Vagina (tissue), 2 donors: ENCODE measurements at places on chromosomes 2 and 18.

- no peak for DNase-seq
Observed at GRCh38 chr2:136116813-136117390, 1.0 kb downstream of the CXCR4 start.

DNA sequence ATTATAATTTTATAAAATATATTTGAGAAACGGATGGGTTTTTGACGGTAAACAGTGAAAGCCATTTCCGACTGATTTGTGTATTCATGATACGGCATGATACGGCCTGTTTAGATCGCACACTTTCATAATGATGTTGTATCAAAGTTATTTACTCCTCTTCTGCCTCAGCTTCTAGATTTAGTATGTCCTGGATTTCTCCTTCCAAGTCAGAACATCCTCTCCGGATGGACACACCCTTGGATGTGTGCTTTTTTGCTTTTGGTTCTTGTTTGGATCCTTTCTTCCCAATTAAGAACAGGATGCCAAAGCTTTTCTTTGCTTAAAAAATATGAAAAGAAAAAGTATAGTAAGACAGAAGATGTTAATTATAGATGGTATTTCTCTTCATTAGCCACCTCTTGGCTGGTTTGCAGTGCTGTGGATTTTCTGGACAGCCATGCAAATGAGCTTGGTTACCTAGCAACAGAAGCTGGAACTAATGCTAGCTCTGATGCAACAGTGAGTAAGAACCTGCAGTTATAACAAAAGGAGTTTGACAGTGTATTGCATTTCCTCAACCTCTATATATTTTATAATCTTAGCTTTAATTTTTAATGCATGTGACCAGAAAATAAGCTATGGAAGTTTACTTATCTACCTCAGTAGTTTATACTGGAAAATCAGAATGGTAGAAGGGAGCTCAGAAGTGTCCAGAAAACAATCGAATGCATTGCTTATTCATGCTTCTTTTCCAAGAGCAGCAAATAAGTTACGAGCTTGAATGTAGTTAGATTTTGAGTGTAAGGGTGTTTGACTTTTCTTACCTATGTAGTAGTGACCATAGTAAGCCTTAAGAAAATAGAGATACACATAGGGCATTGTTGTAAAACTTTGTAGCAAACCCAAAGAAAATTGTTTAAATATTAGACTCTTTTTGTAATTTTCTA, 27.9 kb downstream of the RMND5A start:
- DNase-seq: no peak

GRCh38 chr2:42025151-42025582, 22.7 kb upstream of the PKDCC start:
- DNase-seq: no peak

- DNase-seq: no peak
Observed at GRCh38 chr18:21741562-21742314, 1.1 kb downstream of the MIB1 start.

- DNase-seq: no peak
Observed at GRCh38 chr18:54235871-54236270, 11.4 kb upstream of the MBD2 start.

DNA sequence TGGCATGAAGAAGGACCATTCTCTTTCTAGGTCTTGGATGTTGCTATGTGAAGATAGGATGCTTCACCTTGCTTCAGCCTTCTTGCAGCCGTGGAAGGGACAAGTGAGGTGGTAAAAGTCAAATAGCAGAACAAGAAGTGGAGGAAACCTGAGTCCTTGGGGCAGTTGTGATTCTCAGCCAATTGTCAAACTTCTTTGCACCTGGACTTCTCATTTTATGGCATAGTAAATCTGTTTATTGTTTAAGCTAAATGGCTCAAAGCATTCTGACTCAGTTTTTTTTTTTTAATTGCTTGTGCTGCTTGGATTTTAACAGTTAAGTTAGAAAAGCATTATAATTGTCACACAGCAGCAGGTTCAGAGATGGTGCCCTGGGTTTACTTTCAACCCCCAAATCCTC, 33.0 kb upstream of the ST6GAL2 start:
- no peak for DNase-seq

- DNase-seq: no peak
Observed at GRCh38 chr2:176001281-176001915, 669 bp downstream of the LNPK start.

GRCh38 chr2:238243496-238244076, 3.7 kb upstream of the HES6 start:
- DNase-seq: no peak

- DNase-seq: peak; percentile 92
Observed at GRCh38 chr2:208254118-208254870, 577 bp downstream of the IDH1 start.

DNA sequence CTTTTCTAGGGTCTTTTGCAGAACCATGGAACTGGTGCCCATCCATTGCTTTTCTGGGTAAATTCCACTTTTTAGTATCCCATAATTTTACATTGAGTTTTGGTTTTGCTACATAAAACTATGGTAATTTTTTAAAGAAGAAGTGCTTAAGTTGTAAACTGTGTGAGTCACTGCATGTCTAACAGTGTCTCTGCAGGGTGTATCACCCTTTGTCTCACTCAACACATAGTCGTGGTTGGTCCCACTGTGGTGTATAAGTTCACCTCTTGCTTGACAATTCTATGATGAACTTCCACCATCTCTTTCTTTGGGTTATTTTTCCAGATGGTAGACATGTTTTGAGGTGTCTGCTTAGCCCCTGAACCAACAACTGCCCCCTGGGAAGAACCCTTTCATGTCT, 10.5 kb downstream of the SCTR start:
- DNase-seq: no peak

- no peak for DNase-seq
Observed at GRCh38 chr2:147182260-147182659, 662.6 kb upstream of the ACVR2A start.

DNA sequence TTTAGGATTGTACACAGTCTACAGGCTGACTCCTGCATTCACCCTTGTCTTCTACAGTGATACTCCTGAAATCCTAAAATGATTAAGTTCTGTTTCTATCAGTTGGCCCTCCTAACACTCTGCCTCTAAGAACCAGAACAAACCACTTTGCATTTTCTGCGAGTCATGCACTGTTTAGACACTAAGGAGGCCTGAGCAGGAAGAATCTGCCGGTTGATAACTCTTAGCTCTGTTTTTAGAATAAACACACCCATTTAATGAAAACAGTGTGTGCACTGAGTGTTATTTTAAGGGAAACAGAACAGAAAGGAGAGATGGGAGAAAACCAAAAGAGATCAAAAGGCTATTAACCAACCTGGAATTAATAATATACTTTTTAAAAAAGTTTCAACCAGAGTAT, 22.9 kb upstream of the SSB start:
- no peak for DNase-seq

GRCh38 chr18:57063601-57064103, 83.2 kb upstream of the BOD1L2 start:
- DNase-seq: no peak

DNA sequence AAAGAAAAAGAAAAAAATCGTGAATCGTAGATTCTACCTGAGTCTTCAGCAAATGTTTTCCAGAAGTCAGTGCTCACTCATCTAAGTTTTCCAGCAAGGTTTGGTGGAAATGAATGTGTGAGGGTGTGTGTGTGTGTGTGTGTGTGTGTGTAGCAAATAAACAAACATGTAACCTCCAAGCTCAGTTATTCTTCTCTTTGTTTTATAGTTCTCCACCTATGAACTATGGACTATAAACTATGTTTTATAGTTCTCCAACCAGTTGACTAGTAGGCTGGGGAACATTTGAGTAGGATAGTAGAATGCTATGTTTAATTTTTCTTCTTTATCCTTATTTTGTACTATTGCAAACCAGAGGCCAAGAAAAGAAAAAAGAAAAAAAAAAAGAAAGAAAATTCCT, 44.6 kb upstream of the SERPINE2 start:
- DNase-seq: no peak

GRCh38 chr2:179355881-179356280, 91.2 kb upstream of the SESTD1 start:
- DNase-seq: no peak

GRCh38 chr2:950080-950966, at the start of gene SNTG2:
SNTG2 (plus strand) TSS chr2:950849; CDS start chr2:950997, 148 bp downstream.
- no peak for DNase-seq

GRCh38 chr2:96764253-96764637, 3.5 kb downstream of the CNNM4 start:
- DNase-seq: no peak

DNA sequence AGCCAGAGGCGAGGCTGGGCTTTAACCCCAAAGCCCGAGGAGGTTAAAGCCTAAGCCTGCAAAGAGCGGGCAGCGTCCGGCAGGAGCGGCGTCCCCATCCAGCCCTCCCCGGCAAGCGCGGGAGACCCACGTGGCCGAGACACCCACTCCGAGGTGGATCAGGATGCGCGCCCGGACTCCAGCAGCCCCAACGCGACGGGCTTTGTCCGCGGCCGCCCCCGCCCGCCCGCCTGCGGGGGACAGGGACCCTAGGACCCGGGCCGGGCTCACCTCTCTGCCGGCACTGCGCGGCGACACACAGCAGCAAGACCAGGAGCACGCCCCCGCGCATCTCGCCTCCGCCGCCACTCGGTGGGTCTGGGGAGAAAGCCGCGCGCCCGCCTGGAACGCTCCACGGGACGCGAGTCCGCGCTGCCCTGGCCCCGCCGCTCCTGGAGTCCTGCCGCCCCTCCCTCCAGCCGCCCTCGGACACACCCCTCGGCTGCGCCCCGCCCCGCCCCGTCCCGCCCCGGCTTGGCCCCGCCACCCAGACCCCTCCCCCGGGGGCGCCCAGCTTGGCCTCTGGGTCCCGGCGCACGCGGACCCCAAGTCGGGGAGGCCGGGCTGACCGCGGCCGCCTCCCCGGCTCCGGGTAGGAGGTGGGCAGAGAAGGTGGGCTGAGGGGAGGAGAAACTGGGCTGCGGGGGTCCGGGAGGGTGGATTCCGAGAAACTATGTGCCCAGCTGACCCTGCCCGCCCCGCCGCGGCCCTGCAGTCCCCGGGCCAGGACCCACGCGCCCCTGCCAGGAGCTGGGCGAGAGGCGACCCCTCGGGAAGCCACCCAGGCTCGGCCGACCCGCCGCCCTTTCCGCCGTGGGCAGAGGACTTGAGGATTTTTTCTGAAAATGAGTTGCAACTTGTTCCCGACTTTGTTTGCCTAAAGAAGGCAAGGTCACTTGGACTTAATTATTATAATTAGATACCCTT, at the start of gene LAMA1:
LAMA1 (minus strand) TSS at position 408 of the 966 bp plus-strand sequence; CDS start at position 331, 77 bp downstream.
- DNase-seq: peak; percentile 82

- no peak for DNase-seq
Observed at GRCh38 chr18:73645160-73645715, 502.4 kb downstream of the FBXO15 start.

- DNase-seq: no peak
Observed at GRCh38 chr2:47719099-47719498, 63.8 kb upstream of the MSH6 start.

DNA sequence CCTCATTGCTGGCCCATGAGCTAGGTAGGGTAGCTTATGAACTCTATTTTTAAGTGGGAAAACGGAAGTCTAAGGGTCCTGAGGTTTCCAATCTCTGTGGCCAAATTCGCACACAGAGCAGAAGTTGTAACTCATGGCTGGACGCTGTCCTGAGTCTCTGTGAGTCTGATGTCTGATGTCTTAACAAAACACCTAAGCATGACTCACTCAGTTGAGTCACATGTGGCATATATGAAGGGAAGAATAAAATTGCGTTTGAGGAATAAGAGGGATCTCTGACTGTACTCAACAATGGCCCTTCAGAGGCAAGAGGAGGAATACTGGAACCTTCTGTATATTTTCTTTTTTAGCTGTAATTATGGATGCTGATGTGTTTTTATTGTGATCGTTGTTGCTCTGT, 569.7 kb downstream of the RIT2 start:
- no peak for DNase-seq

- no peak for DNase-seq
Observed at GRCh38 chr2:158457092-158457825, 507 bp downstream of the PKP4 start.

- no peak for DNase-seq
Observed at GRCh38 chr2:217466805-217467204, 536.0 kb downstream of the TNS1 start.

DNA sequence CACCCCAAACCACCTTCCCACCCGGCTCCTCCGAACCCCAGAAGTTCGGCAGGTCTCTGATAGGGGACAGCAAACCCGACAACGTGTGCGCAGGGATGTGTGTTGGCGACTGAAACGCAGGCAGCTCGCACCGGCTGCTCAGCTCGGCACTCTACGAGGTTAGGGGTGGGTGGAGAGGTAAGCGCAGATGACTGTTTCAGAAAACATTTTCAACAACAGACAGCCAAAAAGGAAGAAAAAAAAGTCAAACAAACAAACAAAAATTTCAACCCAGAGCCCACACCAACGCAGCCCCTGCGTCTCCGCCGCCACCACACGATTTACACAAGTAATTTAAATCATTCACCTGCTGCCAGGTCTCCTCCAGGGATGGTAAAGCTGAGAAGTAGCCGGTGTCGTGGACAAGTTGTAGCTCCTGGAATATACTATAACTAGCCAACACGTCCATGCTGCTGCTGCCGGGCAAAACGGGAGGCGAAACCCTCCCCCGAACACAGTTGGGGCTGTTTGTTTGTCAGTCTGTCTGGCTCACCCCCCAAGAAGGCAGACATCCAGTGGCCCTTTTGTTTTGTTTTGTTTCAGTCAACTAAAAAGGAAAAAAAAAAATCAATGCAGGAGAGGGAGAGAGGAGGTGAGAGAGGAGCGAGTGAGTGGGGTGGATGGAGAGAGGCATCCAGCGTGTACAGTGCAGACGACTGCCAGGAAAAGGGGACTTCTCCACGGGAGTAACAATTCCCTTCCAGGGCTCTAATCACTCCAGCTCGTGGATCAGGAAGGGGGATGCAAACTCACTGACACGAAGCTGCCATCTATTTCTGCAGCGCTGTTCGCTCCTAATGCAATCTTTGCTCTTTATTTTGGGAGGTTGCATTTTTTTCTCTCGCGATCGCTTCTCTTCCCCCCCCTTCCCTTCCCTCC, at the start of gene KLF7:
KLF7 (minus strand) TSS at position 828 of the 918 bp plus-strand sequence; CDS start at position 448, 380 bp downstream.
- DNase-seq: no peak

GRCh38 chr2:82781176-82781915, 1677.7 kb downstream of the SUCLG1 start:
- DNase-seq: no peak

- DNase-seq: no peak
Observed at GRCh38 chr2:20758997-20759396, 63.9 kb downstream of the LDAH start.

DNA sequence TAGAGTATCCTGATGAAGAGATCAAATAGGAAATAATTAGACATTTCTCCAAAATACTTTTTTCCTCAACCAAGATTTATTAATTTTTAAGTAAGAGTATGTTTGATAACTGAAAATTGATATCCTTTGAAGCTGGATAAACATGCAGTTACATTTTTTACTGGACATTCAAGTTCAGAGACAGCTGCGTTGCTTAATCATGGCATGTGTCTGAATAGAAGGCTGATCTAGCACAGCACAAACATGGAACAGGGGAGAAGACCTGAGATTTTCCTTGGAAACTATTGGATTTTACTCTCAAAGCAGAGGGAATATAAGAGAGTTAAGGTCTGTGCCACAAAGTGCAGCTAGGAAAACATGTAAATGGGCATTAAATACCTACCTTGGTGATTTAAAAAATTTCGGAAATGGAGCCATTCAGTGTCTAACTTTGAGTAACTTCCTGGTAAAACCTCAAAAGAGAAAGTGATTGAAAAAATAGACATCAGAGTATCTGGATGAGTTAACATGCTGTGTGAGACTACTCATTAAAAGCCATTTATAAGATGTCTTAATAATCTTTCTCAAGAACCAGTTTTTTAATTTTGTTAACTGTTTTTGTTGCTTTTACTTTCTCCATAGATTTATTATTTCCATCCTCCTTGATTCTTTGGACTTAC, 31.8 kb downstream of the CRIM1 start:
- DNase-seq: no peak
